ENCODE measurements at places on chromosomes 5 and 9.
A peak's percentile ranks its signal among the peaks of the same experiment; 100 is the strongest.

GRCh38 chr9:107539427-107540163, 50.0 kb upstream of the KLF4 start:
- no peak for DNase-seq

DNA sequence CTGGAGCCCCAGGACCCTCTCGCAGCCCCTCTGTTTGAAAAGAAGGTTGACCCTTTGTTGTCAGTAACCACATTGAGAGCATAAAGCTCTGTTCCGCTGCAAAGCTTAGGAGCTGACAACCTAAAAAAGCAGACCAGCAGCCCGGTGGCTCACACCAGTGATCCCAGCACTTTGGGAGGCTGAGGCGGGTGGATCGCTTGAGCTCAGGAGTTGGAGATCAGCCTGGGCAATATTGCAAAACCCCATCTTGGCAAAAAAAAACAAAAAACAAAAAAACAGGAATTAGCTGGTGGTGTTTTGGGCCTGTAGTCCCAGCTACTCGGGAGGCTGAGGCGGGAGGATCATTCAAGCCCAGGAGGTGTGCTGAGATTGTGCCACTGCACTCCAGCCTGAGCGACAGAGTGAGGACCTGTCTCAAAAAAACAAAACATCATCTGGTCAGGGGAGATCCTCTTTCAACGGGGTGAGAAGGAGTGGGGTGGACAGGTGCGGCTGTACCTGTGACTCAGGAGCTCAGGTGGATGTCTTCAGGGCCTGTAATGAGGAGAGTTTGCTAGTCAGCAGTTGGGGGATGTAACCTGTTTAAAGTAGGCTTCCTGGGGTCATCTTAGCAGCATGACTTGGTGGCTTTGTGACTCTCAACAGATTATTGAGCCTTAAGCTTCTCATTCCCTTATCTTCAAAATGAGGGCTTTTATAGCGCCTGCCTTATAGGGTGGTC, 694 bp upstream of the REEP2 start:
- DNase-seq: no peak

DNA sequence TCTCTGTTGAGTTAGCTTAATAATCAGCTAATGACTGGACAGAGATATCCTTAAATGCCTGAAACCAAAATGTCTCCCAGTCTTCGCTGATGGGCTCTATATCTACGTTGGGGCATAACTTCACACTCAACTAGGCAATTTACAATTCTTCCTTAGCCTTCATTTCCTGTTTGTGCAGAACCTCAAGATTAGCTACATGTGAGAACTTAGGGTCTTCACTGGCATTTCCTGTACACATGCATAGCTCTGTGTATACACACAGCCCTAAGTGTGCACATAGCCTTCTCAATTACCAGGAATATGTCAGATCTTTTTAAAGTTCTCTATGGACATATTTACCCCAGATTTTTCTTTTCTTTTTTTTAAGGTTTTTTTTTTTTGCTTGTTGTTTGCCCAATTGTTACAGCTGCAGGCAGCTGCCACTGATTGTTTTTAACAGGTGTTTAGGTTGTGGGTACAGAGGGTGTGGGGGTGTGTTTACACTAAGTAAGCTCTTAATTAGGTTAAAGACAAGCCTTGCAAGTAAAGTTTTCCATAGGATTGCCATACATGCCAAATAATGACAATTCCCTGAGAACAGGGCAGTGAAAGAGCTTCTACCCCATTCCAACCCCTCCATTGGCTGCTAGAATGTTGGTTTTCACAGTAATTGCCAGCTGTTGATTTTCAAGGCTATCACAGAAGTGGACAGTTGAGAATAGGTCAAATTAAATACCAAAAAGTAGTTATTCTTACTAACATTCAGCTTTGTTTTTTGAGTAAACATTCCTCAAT, 441.0 kb downstream of the TLE4 start:
- DNase-seq: peak; percentile 80

- DNase-seq: no peak
These were observed 145.0 kb upstream of the TNC start for GRCh38 chr9:115262952-115263351.

DNA sequence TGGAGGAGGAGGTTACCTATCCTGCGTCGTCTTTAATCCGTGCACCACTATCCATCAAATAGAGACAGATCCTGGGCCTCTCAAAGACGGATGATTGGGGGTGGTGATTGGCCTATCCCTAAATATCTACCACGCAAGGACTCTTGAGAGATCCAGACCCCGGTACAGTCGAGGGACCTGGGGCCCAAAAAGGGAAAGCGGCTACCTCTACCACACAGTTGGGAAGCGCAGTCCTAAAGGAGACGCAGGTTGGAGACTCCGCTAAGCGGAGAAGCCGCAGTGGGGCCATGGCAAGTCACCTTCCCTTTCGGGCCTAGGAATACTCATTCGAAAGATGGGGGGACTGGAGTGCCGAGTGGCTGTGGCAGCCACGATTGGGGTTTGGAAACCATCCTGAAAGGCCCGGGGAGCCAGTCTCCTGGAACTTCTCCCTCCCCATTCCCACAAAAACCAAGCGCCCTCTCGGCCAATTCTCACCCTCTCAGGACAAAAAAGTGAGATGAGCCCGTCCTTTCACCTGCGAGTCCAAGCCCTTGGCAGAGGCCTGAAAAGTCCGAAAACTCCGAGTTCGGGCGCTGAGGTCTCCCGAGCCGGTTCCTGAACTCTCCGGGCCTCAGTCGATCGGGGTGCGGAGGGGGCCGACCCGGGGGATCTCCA, 499 bp upstream of the FOXE1 start:
- no peak for DNase-seq

GRCh38 chr5:136734628-136735027, 369.3 kb upstream of the TRPC7 start:
- no peak for DNase-seq

GRCh38 chr9:77922591-77922990, 109.0 kb downstream of the GNAQ start:
- no peak for DNase-seq

DNA sequence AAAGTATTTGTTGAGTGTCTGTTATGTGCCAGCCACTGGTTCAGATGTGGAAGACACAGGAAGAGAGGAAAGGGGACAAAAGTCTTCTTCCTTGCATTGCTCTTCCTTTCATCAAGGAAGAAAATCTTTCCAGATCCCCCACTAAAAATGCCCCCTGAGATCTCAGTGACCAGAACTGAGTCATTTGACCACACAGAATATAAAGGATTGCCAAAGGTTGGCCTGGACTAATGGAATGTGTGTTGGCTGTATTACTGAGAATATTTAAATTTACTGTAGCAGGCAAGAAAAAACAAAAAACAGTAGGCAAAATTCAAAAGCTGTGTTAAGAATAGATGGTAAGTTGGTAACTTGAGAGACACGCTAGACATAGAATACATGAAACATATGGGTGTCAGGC, 10.0 kb upstream of the SEPTIN8 start:
- DNase-seq: no peak

DNA sequence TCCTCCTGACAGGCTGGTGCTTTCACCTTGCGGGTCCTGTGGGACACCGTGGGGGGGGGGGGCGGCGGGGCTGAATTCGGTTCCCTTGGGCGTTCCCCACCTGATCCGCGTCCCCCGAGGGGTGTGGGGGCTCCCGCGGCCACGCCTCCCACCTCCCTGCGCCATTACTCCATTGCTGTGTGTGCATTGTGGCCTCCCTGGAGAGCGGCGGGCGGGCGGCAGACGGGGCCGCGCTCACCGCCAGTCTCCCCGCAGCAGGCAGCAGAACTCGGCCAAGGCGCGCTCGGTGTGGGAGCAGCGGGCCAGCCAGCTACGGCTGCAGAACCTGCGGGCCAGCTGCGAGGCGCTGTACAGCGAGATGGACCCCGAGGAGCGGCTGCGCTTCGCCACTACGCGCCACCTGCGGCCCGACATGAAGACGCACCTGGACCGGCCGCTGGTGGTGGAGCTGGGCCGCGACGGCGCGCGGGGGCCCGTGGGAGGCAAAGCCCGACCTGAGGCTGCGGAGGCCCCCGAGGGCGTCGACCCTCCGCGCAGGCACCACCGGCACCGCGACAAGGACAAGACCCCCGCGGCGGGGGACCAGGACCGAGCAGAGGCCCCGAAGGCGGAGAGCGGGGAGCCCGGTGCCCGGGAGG, 145.3 kb downstream of the CACNA1B start:
- no peak for DNase-seq

GRCh38 chr9:111985315-111985714, 88.7 kb downstream of the UGCG start:
- no peak for DNase-seq

GRCh38 chr5:79518718-79519117, 4.8 kb upstream of the HOMER1 start:
- DNase-seq: no peak

GRCh38 chr5:51091816-51092215, 291.4 kb upstream of the ISL1 start:
- DNase-seq: no peak

DNA sequence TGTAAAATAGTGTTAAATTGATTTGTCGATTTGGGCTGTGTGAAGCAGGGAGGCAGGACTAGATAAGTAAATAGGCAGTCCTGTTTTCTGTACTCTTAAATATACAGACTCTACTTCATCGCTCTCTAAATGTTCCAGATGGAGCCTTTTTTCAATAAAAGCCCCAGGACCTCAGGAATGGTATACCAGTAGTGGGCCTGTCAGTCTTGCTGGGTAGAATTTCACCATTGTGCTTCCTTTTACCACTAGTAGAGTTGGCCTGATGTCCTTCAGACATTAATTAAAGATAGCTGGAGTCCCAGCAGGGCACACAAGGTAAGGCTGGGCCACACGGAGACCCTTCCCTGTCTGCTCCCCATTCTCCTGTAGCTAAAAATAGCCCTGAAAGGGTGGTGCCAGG, 6.0 kb downstream of the SNX18 start:
- no peak for DNase-seq

DNA sequence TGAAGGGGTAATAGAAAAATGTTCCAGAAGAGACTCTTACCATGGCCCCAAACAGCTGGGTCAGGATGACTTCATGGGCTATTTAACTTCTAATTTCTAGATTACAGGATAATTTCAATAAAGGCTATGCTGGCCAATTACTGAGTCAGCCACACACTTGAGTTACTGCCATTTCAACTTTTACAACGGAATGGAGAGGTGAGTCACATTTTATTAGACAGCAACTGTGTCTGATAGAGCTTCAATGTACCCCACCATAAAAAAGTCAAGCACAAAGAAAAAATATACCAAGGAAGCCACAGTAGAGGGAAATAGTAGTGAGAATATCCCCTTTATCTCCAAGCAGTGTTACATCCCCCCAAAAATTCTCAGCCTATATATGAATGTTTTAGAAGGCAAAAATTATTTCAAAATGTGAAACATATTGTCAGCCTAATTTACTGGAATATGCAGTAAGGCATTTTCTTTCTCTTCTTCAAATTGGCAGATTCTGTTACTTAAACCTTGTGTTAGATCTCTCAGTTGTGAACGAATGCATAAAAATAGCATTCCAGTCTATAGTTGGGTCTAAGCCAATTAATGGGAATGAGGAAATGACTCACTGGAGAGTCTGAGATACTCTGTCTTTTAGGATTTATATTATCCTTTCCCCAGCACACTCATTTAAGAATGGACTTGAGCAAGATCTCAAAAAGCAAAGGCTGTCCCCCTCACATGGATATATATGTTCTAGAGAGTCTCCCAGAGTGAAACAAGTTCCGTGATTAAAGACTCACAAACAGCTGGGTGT, 47.1 kb upstream of the RAI14 start:
- peak; percentile 70 for DNase-seq

DNA sequence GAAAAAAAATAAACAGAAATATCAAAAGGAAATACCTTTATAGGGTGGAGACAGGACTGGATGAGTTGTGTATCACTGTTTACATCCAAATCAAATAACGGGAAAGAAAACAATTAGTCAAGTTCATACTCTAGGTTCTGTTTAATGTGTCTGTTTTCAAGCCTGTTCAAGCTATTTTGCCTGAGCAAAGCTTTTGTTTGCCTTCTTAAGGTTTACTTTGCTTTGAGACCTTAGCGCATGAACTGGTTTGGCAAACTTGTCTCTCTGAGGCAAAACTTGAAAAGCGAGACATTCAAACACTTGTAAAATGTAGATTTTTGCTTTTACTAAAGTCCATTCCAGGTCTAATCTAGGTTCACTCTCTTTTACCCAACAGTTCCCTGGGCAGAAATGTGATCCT, 174.1 kb upstream of the RFX3 start:
- peak; percentile 45 for DNase-seq

GRCh38 chr5:37724395-37725125, 115.3 kb downstream of the GDNF start:
- no peak for DNase-seq

- DNase-seq: no peak
These were observed 104.4 kb downstream of the CETN3 start for GRCh38 chr5:90305041-90305720.

DNA sequence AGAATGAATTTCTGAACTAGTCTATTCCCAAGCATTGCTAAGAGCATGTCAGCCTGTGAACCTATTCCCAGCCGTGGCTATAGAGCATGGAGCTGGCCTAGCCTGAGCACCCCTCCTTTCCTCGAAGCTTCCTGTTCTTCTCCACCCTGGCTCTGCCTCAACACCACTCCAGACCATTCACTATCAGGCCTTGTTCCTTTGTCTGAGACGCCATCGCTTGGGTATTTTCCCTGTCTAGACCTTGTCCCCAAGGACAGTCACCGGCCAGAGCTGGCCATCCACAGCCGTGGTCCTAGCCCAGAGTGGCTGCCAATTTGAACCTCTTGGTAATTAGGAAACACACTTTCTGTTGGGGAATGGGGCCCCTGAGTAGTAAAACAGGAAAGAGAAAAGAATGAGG, 105.8 kb downstream of the LIFR start:
- no peak for DNase-seq

GRCh38 chr5:107594253-107595045, 76.3 kb downstream of the EFNA5 start:
- no peak for DNase-seq

GRCh38 chr5:174337276-174338184, 292.0 kb downstream of the NSG2 start:
- DNase-seq: no peak

GRCh38 chr9:89781838-89782540, 177.2 kb downstream of the GADD45G start:
- DNase-seq: no peak

GRCh38 chr9:129554649-129555048, 66.3 kb downstream of the C9orf50 start:
- DNase-seq: no peak

GRCh38 chr5:74296685-74297408, 343.7 kb downstream of the ENC1 start:
- peak; percentile 82 for DNase-seq

DNA sequence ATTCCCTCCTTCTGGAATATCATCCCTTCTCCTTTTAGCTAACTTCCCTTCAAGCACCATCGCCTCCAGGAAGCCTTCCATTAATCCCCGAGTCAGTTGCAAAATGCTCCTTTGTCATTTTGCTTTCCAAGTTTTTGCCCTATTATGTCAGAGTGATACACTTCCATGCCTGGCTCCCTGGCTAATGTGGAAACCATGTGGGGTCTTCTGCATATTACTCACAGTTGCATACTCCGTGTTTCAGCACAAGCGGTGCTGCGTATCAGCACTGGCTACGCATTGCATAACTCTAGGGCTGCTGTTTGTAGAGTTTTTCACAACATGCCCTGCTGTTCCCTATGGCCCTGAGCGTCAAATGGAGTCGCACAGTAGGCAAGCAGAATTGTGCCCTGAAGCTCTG, 1.9 kb downstream of the TEX53 start:
- no peak for DNase-seq

- no peak for DNase-seq
These were observed 251.8 kb upstream of the RASA1 start for GRCh38 chr5:87015901-87016300.
